ENCODE measurements at places on chromosomes 12 and 14.

DNA sequence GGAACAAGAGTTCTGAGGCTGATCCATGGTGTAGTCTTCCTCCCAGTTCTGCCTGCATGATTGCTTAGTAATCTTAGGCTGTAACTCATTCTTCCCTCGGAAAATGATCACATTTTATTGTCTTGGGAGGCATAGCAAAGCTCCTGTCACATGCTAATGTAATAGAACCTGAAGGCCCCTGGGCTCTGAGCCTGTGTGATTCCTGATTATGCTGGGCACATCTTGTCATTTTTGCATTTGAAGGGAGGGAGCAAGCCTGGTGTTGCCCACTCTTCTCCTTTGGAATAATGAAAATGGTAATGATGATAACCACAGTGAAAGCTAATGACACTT is 215.4 kb downstream of the MSRB3 start:
- DNase-seq: no peak

DNA sequence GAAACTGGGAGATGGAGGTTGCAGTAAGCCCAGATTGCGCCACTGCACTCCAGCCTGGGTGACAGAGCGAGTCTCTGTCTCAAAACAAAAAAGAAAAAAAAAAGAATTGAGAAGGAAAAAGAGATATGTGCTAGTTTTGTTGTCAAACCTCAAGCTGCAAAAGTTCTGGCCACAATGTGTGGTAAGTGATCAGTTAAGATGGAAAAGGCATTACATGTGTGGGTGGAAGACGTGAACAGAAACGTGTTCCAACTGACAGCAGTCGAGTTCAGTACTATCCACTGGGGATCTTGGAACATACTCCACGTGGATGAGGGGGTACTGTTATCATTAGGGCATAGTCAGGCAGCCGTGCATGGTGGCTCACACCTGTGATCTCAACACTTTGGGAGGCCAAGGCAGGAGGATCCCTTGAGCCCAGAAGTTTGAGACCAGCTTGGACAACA is 17.3 kb downstream of the GPR68 start:
- no peak for DNase-seq

- no peak for DNase-seq
Measured at GRCh38 chr14:91801358-91801757, 66.0 kb downstream of the TC2N start.

- DNase-seq: peak; percentile 33
Measured at GRCh38 chr12:107518868-107519267, 166.7 kb upstream of the PWP1 start.

GRCh38 chr12:27732281-27732680 is 21.6 kb downstream of the MRPS35 start:
- peak; percentile 39 for DNase-seq
